Stimulated activated CD8-positive, alpha-beta memory T cell treated with anti-CD3 and anti-CD28 coated beads, Interleukin-4, amount 100 ng/mL, for 1 hour (primary cell): ENCODE measurements at places on chromosomes 2 and 18.

- DNase-seq, result no peak
These were observed 95.6 kb upstream of the CDC42EP3 start for GRCh38 chr2:37767046-37767445.

DNA sequence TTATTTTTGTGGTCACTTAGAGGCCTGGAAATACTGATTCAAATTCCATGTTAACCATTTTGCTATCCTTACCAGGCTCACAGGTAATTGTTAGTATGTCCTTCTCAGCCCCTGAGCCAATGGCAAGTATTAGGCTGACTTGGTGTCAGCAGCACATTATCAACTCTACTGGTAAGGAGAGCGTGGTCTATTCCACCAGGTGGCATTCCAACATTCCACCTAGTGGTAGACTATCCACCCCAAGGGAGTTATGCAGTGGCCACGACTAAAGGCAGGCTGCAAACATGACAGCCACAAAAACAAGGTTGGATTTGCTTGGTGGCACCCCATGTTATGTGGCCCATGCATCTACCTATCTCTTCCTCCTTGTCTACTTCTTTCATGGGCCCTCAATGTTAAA lies 31.8 kb upstream of the GCC2 start:
- DNase-seq, result no peak

- DNase-seq, result no peak
These were observed 6.3 kb downstream of the MEX3C start for GRCh38 chr18:51191128-51191717.

DNA sequence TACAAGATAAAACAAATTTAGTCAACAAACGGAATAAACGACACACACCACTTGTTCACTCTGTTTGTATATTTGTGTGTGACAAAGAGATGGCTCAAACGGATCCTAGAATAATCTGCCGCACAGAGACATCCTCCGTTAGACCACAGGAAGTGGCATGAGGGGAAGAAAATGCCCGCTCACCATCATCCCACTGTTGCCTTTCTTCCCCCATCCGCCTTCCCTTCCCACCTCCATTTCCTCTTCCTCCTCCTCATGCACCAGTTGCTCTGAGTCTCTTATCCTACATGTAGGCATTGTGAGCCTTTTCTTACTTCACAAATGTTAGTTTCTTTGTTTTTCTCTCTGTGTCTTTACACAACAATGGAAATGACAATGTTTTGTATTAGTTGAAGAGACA lies 228.5 kb upstream of the SMIM21 start:
- DNase-seq, result no peak

DNA sequence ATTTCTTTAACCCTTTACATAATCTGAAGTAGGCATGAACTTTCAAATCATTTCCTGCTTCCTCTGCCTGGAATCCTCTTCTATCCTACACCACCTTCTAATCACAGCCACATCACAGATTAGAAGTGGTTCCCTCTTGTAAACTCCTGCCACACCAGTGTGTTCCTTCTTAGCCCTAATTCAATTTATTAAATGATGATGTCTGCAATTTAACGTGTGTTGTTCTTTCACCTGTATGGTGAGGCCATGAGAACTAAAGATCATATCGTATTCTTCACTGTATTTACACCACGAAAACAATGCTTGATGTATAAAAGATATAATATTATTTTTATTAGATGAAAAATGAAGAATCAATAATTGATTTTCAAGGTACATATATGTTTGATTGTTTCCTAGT lies 494.3 kb downstream of the EPHA4 start:
- no peak for DNase-seq

DNA sequence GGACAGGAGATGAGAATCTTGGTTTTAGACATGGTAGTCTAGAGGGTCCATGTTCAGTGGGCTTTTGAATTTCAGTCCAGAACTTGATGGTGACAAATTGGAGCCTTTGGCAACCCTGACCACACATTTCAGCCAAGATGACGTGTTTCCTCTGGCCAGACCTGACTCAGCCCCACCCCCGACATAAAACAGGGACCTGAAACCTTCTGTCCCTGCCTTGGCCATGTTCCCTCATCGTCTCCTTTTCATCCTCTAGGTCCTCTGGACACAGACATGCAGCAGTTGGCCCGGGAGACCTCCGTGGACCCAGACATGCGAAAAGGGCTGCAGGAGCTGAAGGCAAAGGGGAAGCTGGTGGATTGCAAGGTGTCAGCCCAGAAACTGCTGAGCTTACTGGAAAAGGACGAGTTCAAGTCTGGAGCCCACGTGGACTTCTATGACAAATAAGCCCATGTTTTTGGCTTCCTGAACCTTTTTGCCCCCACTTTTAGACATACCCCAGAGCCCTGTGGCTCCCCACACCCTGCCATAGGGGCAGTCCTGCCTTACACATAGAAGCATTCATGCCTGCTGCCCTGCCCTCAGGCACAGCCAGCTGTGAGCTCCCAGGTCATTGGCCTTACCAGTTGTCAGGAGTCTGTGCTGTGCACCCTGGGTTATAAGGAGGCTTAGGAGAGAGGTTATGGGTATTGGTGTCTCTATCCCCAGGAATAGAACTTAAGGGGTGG lies 4.0 kb downstream of the SPR start:
- no peak for DNase-seq
